Eye (tissue), 1 donor: ENCODE measurements at places on chromosomes 13 and 19.

DNA sequence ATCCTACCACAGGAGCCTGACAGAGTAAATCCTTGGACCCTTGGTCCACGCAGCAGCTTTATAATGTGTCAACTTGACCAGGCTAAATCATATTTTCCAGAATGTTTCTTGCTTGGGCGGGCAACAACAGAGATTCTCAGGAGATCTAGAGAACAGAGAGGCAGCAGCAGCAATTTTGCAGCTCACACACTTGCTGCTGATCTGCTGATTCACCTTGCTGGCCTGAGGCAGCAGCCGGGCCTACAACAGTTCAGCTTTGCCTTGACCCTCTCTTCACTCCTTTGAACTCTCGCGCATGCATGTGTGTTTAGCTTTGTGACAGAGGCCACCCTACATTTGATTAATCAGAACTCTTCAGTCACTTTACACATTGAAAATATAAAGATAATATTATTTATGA, 159.3 kb downstream of the UGGT2 start:
- peak; percentile 4 for DNase-seq

- peak; percentile 15 for DNase-seq
These were observed 14.0 kb downstream of the SCGB2B2 start for GRCh38 chr19:34662919-34663318.

- no peak for DNase-seq
These were observed 53.1 kb downstream of the FOXO1 start for GRCh38 chr13:40613192-40613818.

- peak; percentile 36 for DNase-seq
These were observed 15.2 kb upstream of the SUPT20H start for GRCh38 chr13:37074703-37075102.

GRCh38 chr19:10946958-10947657, 13.7 kb upstream of the SMARCA4 start:
- peak; percentile 26 for DNase-seq

GRCh38 chr19:35037716-35038622, 3.6 kb upstream of the HPN start:
- DNase-seq = no peak
